COR-L47 (cell line): ENCODE measurements at places on chromosomes 4 and X.
A peak's percentile ranks its signal among the peaks of the same experiment; 100 is the strongest.

- no peak for DNase-seq
Observed at GRCh38 chr4:66795724-66796123, 749.6 kb downstream of the CENPC start.

DNA sequence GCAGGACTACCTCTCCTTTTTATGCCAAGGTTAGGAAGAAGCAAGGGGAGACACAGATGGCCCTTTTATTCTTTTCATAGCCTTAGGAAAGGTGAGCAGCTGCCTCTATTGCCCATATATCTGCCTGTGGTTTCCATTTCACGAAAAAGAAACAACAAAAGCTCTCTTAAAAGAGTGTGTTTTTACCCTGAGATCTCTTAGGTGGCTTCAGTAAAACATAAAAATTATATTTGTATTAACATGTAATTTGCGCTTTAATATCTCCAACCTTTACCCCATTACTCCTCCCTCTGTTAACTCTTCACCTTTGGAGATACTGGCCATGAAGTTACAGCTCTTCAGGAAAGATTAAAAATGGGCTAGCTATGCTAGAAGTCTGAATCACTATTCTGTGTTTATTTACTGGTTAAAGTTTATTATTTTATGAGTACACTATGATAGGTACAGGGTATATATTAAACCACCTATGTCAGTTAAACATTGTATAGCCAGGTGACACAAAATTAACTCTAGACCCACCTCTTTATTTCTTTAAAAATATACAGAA lies 15.0 kb upstream of the SULT1B1 start:
- DNase-seq, result no peak

DNA sequence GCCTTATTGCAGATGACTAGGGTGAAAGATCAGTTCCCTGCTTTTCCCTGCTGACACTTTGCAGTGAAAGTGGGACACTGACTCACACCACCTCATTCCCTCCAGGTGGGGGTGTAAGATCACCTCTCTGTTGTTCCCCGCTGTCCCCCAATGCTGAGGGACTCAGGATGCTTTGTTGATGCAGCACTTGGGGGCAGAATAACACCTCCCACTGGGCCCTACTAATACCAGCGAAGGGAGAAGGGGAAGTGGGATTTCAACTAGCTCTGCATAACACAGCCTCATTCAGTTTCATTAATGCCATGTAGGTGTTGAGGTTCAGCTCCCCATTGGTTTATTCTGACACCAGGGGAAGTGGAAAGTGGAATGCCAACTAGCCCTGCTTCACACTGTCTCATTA lies 43.6 kb upstream of the IL1RAPL2 start:
- no peak for DNase-seq

DNA sequence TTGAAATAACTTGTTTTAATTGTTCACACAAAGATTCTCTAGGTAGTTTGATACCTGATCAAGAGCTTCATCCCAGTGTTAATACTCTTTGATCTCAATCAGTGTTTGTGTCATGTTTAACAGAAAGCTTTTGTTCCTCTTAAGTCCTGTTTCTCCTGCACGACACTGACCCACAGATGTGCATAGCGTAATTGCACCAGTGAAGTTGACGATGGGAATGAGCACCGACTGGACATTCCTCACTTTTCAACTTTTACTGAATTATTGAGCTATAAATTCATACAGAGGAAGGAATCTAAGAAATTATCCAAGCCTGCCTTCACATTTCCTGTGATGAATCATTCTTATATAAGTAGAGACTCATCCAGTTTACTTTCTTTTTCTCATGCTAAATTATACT lies 878.7 kb upstream of the TENM3 start:
- no peak for DNase-seq

DNA sequence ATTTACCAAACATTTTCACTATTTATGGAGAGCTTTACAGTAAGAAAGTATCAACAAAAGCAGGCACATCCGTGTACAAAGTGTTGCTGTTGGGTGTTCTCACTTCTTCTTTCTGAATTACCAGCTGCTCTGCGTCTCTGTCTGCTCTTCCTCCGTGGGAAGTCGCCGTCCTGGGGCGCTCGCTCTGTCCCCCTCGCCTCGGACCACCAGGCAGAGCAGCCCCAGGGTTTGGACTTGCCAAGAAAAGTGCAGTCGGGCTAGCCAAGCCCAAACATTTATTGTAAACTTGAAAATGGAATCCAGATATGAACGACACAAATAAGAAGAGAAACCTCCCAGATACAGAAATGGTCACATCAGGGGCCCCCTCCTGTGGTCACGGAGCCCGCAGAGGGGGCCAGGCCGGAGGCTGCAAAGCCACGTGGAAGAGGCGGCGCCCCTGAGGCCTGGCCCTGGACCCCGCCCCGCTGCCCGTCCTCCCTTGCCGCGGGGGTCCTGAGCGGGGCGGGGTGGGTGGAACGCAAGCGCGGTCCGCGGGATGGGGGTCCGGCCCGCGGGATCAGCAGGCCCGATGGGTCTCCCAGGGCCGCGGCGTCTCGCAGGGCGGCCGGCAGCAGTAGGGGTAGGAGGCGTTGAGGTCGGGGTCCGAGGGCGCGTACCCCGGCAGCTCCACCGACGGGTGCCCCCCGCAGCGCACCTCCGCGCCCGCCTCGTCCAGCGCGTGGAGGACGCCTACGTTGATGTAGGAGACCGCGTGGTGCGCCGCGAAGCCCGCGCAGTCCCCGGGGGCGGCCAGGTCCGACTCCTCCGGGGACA lies 1.5 kb downstream of the TMEM271 start:
- no peak for DNase-seq

DNA sequence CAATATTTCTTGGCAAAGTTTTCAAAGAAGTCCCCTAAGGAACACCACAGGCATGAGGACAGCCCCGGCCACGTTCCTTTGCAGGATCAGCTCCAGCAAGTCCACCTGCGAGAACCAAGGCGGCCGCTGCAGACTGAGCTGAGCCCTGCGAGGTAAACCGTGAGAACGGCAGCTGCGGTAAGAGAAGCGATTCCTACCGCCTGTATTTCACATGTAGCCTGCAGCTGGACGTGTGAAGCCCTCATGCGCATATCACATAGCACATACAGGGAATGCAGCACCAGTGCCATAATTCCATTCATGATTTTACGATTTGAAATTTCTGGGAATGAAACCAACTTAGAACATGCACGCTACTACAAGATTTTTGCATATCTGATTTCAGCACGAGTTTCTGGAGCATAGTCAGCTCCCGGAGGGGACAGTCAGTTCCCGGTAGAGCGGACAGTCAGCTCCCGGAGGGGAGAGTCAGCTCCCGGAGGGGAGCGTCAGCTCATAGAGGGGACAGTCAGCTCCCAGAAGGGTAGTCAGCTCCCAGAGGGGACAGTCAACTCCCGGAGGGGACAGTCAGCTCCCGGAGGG lies 41.7 kb downstream of the FGFRL1 start:
- no peak for DNase-seq

DNA sequence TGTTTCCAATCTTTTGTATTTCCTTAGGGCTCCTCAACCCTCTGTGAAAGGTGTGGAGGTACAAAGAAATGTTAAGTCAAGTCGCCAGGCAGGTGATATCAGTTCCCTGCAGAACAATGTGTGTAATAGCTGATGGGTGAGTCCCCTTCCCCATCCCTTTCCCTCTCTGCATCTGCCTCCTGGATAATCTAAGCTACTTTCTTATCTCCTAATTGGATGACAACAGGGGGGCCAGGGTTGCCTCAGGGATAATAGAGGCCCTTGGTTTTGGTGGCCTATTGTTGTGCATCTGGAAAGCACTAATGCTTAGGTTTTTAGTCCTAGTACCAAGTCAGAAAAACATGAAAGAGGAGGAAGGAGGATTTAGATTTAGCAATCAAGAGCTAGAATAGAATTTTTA lies 29.1 kb downstream of the MAGED1 start:
- no peak for DNase-seq

GRCh38 chr4:172517391-172517790 lies 651.2 kb upstream of the GALNT7 start:
- DNase-seq, result peak; percentile 16

- no peak for DNase-seq
Observed at GRCh38 chr4:182835006-182835740, 82.0 kb downstream of the DCTD start.

GRCh38 chrX:46683048-46683447 lies 75.9 kb downstream of the SLC9A7 start:
- no peak for DNase-seq

- no peak for DNase-seq
Observed at GRCh38 chrX:13768939-13769338, 34.4 kb downstream of the OFD1 start.

GRCh38 chr4:5708449-5709206 lies at the start of gene EVC2:
Gene EVC2, minus strand, starts transcription at chr4:5708559. Its CDS starts 46 bp downstream, at chr4:5708513.
- DNase-seq, result no peak

GRCh38 chrX:37684426-37684825 lies 1.2 kb upstream of the XK start:
- DNase-seq, result no peak

GRCh38 chrX:71629467-71629866 lies 11.2 kb upstream of the CXCR3 start:
- no peak for DNase-seq

DNA sequence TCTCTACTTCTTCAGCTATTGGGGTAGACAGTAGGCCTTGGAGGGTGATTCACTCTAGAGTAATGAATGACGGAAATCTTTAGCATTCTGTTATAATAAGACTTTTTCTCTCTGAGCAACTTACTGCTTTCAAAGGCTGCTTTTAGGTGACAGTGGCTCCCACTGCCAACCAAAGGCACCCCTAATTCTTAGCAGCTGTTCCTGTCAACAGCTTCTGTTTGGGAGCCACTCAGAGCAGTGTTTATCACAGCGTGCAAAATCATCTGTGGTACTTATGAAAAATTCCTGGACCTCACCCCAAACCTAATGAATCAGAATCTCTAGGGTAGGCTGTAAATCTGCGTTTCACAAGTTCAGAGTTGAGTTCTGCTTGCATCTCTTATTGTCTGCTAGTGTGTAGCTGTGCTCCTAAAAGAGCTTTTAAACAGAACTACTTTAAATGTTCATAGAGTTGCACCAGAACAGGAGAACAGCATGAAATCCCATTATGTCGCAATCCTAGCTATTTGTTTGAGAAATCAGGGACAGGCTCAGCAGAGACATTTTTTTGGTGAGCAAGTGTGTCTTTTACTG lies 52.8 kb upstream of the POU4F2 start:
- DNase-seq, result no peak

- no peak for DNase-seq
Observed at GRCh38 chr4:1446502-1447386, 40.5 kb upstream of the NKX1-1 start.

DNA sequence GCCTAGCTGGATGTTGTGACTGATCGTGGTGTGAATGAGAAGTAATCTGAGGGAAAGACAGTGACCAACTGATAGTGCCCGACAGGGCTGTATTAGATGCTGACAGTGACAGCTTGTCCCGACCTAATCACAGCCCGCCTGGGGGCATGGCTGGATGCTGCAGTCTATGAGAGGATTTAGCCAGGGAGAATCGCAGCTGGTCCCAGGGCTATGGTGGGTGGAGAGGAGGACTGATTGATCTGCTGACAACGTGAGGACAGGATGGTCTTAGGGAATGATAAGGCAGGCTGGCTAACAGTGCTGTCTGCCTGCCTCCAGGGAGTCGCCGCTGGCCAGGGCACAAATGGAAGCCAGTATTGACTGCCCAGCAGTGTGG lies 621 bp upstream of the SUV39H1 start:
- no peak for DNase-seq

DNA sequence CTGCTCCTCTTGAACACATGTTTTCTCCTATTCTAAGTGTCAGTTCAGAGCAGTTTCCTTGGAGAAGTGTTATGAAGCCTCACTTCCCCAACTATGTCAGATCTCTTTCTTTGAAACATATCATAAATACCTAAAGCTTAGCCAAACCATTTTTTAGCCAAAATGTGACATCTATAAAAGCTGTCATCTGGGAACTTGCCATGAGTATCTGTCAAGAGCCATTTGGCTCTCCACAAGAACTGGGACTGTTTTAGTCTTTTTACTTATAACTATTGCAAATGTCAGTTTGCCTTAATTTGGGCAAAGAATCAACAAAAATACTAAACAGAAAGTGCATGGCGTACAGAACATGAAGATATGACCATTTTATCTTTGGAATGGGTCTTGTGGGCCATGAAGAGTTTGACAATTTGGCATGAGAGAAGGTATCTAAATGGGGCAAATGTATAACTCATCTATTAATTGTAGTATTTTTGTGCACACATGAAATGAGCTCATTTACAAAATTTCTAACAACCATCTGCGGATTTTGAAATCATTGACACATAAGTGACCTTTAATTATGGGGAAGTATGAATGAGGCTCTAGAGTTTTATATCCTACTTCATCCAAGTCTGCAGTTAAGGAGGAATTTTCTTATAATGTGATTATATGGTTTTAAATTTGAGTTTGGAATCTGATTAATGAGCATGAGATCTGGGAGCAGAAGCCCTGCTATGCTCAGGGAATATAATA lies 129.1 kb upstream of the PACRGL start:
- DNase-seq, result no peak

DNA sequence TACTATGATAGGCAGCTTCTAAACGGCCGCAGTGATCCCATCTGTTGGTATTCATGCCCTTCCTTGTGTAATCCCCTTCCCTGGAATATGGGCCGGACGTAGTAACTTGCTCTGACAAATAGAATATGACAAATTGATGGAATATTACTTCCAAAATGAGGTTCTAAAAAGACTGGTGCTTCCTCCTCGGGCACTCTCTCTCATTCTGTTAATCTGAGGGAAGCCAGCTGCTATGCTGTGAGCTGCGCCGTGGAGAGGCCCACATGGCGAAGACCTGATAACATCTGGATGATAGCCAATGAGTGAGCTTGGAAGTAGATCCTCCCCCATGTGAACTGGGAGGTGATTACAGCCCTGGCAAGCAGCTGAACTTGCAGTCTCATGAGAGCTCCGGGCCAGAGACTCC lies 27.2 kb upstream of the SLC25A4 start:
- no peak for DNase-seq

GRCh38 chrX:47047989-47048388 lies 30.3 kb upstream of the RGN start:
- DNase-seq, result no peak

DNA sequence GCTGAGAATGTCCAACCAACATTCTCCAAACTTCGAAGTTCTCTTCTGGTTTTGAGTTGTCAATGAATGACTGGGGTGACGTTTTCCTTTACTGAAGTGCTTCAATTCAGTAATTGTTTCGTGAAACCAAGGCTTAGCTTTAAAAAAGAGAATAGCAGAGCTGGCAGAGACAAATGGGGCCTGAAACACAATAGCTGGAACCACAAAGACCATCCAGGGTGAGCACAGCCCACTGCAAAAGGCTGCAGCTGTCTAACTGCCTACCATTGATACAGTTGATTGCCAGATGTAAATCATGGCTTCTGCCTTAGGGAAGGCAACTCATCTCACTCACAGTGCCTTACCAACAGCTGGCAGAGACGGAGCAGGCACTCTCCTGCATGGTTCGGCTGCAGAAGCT lies 78.7 kb upstream of the ZNF518B start:
- DNase-seq, result no peak
